ENCODE measurements at places on chromosomes 6 and 20.

DNA sequence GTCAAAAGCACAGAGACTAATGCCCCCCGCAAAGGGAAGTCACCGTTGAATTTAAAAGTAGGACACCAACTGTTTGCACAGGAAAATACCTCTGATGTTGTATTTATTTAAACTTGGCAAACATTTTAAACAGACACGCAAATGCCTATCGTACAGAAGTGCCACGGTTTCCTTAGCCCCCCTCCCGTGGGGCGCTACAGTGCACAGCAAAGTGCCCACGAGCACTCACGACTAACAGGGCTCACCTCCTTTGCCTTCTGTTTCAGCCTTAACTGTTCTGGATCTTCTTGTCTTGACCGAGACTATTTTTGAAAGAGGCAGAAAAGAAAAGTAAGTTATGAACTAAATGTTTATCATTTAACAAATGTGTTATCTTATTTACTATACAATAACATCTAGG, 67.8 kb downstream of the TAF4 start:
- DNase-seq, result no peak

- no peak for DNase-seq
Measured at GRCh38 chr6:107032051-107032450, 4.1 kb downstream of the MTRES1 start.

DNA sequence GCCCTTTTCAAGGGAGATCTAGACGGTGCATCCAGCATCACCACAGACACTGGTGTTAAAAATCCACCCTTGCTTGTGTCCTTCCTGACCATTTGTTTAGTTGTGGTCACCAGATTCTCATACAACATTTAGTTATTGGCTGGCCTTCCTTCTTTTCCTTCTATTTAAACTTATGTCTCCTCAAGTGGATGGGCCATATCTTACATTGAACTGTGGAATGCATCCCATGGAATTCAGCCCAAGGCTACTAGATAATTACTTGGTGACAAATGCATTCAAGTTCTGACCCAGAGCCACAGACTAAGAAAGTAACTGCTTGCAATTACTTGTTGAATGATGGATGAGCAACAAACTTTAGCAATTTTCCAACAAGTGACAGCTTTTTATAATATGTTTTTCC, 198.9 kb upstream of the SSTR4 start:
- DNase-seq, result no peak

DNA sequence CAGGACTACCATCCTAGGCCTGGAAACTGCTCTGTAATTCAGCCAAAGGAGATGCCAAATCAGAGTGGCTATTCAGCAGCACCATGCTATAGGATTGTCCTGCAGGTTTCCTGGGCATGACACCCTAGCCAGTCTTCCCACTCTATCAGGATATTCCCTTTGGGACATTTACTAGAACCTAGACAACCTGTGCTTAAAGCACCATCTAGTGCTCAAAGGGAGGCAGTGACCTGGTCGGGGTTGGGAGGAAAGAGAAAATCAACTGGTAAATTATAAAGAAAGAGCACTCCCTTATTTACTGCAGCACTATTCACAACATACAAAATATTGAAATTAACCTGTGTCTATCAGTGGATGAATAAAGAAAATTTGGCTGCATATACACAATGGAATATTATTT, 67.2 kb upstream of the SMLR1 start:
- DNase-seq, result no peak

GRCh38 chr6:43887340-43887858, 117.4 kb downstream of the VEGFA start:
- no peak for DNase-seq

GRCh38 chr6:49430187-49430586, 32.9 kb downstream of the MMUT start:
- DNase-seq, result no peak

DNA sequence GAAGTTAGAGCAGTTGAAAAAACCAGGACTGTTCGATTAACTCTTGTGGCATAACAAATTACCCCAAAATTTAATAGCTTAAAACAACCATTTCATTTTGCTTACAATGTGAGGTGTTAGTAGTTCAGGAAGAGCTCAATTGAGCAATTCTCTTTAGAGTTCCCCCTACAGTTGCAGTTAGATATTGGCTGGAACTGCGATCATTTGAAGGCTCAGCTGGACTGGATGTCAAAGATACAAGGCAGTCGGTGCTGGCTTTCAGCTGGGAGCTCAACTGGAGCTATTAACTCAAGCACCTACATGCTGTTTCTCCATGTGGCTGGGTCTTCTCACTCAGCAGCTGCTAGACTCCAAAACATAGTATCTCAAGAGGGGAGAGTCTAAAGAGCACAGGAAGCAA, 96.0 kb upstream of the LOC128125822 start:
- no peak for DNase-seq

GRCh38 chr6:82584194-82584695, 220.6 kb downstream of the TPBG start:
- no peak for DNase-seq

- no peak for DNase-seq
Measured at GRCh38 chr20:21109144-21109543, 3.0 kb upstream of the LINC00237 start.

DNA sequence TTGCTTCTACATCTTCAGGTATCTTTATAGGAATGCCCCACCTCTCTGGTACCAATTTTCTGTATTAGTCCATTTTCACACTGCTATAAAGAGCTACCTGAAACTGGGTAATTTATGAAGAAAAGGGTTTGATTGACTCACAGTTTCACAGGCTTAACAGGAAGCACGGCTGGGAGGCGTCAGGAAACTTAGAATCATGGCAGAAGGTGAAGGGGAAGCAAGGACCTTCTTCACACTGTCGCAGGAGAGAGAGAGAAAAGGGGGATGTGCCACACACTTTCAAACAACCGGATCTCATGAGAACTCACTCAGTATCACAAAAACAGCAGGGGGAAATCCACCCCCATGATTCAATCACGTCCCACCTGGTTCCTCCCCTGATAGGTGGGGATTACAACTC, 24.4 kb upstream of the LY86 start:
- DNase-seq, result no peak

Measured in NCI-H2081 treated with DMSO at 0.1 percent for 48 hours (cell line).